ENCODE measurements at places on chromosomes 16 and 17. TPM values are rescaled to one million over a fixed set of nuclear protein-coding genes. Genes with fewer than 3 reads are reported as not detected.

GRCh38 chr16:8935989-8936388 lies 27.7 kb downstream of the USP7 start:
- no peaks in the 10 kb centered on the region for H3K36me3 ChIP-seq
- H3K27me3 ChIP-seq, result no peaks in the 10 kb centered on the region
- H3K27ac ChIP-seq, result no peak overlapping the region
- no peak overlapping the region for H3K4me3 ChIP-seq

Gene TRIM37
- total RNA-seq, result 55.7 TPM

GRCh38 chr16:79589601-79590102 lies 10.9 kb downstream of the MAF start:
- H3K36me3 ChIP-seq, result no peaks in the 10 kb centered on the region
- no peaks in the 10 kb centered on the region for H3K4me1 ChIP-seq
- H3K27ac ChIP-seq, result no peak overlapping the region
- H3K27me3 ChIP-seq, result no peaks in the 10 kb centered on the region

Gene P2RX5
- total RNA-seq, result 9.0 TPM

DNA sequence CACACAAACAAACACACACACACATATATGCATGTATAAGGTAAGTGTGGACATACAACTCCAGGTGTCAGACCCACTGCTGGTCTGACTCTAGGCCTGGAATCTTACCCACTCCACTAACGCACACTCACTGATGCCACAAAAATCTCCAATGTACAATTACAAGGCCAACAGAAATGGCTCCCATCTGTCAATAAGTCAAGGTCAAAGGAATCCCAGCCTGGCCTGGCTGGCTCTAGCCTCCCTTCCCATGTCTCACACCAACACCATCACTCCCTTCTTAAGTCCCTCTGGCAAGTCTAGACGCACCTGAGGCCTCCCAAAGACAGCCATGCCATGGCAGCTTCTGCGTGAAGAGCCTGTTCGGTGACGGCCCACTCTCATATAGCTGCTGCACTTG lies 99.2 kb upstream of the CDYL2 start:
- no peak overlapping the region for H3K27ac ChIP-seq
- peaks cover 6% of the 10 kb centered on the region for H3K27me3 ChIP-seq
- H3K36me3 ChIP-seq, result no peaks in the 10 kb centered on the region
- no peaks in the 10 kb centered on the region for H3K4me1 ChIP-seq
- H3K4me3 ChIP-seq, result no peak overlapping the region

GRCh38 chr17:76883744-76884525 lies 15.7 kb downstream of the MGAT5B start:
- H3K27me3 ChIP-seq, result no peaks in the 10 kb centered on the region
- no peak overlapping the region for H3K27ac ChIP-seq
- no peaks in the 10 kb centered on the region for H3K36me3 ChIP-seq
- H3K4me3 ChIP-seq, result no peak overlapping the region

DNA sequence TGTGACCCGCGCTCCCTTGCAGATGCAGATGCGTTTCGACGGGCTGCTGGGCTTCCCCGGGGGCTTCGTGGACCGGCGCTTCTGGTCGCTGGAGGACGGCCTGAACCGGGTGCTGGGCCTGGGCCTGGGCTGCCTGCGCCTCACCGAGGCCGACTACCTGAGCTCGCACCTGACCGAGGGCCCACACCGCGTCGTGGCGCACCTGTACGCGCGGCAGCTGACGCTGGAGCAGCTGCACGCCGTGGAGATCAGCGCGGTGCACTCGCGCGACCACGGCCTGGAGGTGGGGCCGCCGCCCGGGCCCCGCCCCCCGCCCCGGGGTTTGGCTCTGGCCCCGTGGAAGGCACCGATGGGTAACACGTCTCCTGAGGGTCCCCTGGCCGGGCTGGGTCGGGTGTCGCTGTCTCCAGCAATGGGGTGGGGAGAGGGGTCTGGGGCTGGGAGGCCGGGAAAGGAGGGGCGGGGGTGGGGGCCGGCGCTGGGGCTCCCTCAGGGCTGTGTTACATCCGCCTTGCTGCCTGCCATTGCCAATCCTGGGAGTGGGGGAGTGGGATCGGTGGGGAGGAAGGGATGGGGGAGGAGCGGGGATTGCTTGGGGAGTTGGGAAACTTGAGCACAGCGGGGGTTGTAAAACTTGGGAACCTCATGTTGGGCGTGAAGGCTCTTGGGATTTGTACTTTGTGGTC lies 737 bp downstream of the NUDT16L1 start:
- no peaks in the 10 kb centered on the region for H3K27me3 ChIP-seq
- H3K4me3 ChIP-seq, result peak overlapping the region; percentile 82

DNA sequence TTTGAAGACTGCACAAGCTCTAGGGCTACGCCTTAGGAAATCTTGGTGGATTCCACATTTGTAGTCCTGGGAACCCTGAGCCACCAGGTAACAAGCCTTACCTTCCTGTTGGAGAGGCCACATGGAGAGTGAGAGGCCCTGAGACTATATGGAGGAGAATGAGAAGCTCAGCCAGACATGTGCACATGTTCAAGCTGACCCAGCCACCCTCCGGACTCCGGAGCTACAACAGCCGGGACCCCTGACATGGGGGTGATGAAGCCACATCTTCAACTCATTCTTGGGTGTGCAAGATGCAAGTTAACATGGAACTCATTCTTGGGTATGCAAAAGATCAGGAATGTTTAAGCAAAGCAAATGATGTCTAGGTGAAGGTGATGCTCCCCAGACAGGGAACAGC lies 62.7 kb downstream of the GNA13 start:
- no peaks in the 10 kb centered on the region for H3K36me3 ChIP-seq
- no peak for DNase-seq
- H3K4me3 ChIP-seq, result no peak overlapping the region
- no peaks in the 10 kb centered on the region for H3K27me3 ChIP-seq
- no peak overlapping the region for H3K27ac ChIP-seq
- H3K4me1 ChIP-seq, result peaks cover 20% of the 10 kb centered on the region

DNA sequence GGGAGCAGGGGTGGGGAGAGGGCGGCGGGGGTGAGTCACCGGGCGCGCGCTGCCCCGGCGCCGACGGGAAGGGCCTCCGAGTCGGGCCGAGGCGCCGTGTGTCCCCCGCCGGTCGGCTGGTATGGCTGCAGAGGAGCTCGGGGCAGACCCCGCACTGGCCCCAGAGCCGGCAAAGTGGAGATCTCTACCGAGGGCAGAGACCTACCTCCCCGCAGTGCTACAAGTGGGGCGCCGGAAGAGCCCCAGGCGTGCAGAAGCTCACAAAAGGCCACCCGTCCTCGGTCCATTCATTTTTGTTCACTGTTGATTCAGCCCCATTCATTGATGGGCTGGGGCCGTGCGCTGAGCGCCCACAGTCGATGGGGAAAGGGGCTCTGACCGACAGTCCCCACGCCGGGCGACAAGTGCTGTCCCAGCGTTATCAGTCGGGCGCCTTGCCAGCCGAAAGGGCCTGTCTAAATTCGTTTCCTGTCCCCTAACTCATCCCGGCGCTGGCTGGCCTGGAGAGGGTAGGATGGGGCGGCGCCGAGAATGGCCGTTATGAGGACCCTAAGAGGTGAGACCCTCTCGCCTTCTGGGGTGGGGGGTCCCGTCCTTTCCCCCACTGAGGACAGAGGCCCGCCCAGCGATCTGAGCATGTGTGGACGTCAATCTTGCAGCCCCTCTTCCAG lies 709 bp upstream of the ENO3 start:
- H3K27me3 ChIP-seq, result no peaks in the 10 kb centered on the region
- peaks cover 4% of the 10 kb centered on the region for H3K36me3 ChIP-seq
- peak overlapping the region; percentile 99 for H3K27ac ChIP-seq
- H3K4me3 ChIP-seq, result peak overlapping the region; percentile 97
- peaks cover 63% of the 10 kb centered on the region for H3K4me1 ChIP-seq
- DNase-seq, result no peak

Gene CHST4
- total RNA-seq, result 0.59 TPM

- no peaks in the 10 kb centered on the region for H3K36me3 ChIP-seq
- peaks cover 27% of the 10 kb centered on the region for H3K4me1 ChIP-seq
- no peaks in the 10 kb centered on the region for H3K27me3 ChIP-seq
- no peak overlapping the region for H3K4me3 ChIP-seq
- H3K27ac ChIP-seq, result no peak overlapping the region
Observed at GRCh38 chr16:55499281-55499680, 9.6 kb upstream of the LPCAT2 start.

DNA sequence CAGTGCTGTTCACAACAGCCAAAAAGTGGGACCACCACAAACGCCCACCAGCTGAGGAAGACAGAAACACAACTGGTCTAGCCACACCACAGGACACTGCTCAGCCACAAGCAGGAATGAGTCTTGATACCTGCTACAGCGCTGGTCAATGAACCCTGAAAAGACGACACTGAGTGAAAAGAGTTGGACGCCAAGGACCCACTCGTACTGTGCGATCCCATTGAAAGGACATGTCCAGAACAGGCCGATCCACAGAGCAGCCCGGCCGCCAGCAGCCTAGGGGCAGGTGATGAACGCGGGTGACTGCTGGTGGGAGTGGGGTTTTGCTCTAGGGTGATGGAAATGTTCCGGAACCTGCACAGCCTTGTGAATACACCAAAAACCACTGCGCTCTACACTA lies 10.6 kb upstream of the SLC38A8 start:
- H3K27ac ChIP-seq, result no peak overlapping the region
- no peaks in the 10 kb centered on the region for H3K4me1 ChIP-seq
- peaks cover 26% of the 10 kb centered on the region for H3K36me3 ChIP-seq
- no peak overlapping the region for H3K4me3 ChIP-seq
- DNase-seq, result no peak

Gene HOXB8
- 44.7 TPM for total RNA-seq

- H3K4me3 ChIP-seq, result no peak overlapping the region
- no peak overlapping the region for H3K27ac ChIP-seq
Observed at GRCh38 chr17:28528327-28529012, 22.3 kb downstream of the FOXN1 start.

DNA sequence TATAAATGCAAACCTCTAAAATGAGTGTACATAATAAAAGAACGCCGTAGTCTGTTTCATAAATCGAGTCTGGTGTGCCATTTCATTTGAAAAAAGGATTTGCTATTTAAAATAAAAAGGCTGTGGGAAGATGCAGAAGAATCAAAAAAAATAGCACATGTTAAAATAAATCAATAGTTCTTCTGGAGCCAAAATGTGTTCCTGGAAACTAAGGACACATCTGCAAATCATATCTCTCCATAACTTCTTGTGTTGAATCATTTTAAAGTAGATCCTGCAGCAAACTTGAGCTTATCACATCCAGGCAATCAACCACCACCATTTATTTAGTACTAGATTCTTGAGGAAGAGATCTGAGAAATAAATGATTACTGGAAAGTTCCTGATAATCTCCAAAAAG lies 29.0 kb downstream of the XPO6 start:
- DNase-seq, result no peak
- H3K27me3 ChIP-seq, result no peaks in the 10 kb centered on the region
- H3K4me3 ChIP-seq, result no peak overlapping the region

GRCh38 chr16:86038926-86039310 lies 140.0 kb downstream of the IRF8 start:
- H3K27ac ChIP-seq, result no peak overlapping the region
- DNase-seq, result no peak

- H3K27ac ChIP-seq, result no peak overlapping the region
- H3K27me3 ChIP-seq, result peaks cover 26% of the 10 kb centered on the region
- no peak for DNase-seq
- no peaks in the 10 kb centered on the region for H3K4me1 ChIP-seq
Observed at GRCh38 chr17:35344262-35344661, 29.2 kb downstream of the SLFN11 start.

DNA sequence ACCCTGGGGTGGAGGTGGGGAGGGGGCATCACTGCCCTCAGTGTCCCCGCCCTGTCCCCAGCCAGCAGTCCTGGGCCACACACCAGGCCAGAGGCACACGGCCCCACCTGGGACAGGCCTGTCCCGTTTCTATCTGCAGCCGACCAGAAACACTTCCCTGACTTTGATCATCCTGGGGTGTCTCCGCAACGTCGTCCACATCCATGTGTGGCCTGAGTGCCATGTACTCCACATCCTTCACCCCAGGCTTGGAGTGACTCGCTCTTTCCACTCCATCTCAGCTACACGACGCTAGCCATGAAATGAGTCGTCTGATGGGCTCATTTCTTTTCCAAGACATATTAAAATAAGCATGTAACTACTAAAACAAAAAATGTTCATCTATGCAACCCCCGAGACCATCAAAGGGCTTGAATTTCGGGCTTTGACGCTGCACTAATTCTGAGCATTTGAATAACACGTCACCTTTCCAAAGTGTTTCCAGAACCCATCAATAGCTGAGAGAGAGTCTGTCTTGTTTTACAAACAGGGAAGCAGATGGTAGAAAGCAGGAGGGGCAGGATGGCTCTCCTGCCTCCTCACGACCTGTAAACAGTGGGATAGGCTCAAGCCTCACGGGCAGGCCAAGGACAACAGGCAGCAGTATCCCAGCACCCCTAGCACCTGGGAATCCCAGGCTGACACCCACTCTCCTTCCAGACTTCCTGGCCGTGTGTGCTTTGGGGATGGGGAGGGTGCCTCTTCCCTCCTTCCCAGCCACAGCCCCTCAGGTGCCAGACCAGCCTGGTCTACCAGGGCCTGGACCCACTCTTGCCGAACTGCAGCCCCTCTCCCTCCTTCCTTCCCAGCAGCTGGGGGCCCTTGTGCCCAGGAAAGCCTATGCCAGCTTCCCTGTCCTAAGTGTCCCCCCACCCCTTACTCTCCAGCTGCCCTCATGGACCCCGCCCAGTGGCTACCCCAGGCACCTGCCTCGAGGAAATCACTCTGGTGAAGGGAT lies 20.0 kb upstream of the RASD1 start:
- H3K27ac ChIP-seq, result no peak overlapping the region
- DNase-seq, result no peak
- H3K27me3 ChIP-seq, result no peaks in the 10 kb centered on the region
- H3K36me3 ChIP-seq, result no peaks in the 10 kb centered on the region

Gene TMIGD1
- total RNA-seq, result not detected

- H3K4me3 ChIP-seq, result no peak overlapping the region
- 0 out of 2 replicates have a peak, but pooled peaks cover 3% of the 10 kb centered on the region for H3K27me3 ChIP-seq
- H3K27ac ChIP-seq, result no peak overlapping the region
Observed at GRCh38 chr16:57388359-57389086, 16.0 kb upstream of the CCL17 start.

DNA sequence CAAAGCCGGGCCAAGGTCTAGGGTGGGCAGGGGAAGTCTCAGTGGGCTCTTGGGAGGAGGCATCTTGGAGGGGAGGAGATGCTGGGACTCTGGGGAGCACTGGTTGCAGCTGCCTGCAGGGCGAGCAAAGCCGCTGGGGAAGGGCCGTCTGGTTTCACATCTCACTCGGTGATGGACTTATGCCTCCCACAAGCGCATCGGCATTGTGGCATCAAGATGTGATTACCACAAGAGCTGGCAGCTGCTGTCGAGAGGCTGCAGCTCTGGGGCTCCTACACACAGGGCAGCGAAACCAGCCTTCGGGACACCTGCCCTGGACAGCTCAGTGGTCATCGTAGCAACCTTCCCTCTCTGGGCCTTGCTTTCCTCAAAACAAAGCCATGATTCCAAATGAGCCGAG lies 3.1 kb upstream of the KCNJ12 start:
- H3K4me3 ChIP-seq, result no peak overlapping the region
- no peak overlapping the region for H3K27ac ChIP-seq
- no peaks in the 10 kb centered on the region for H3K27me3 ChIP-seq
- no peak for DNase-seq
- no peaks in the 10 kb centered on the region for H3K36me3 ChIP-seq

Gene FCSK
- 17.1 TPM for total RNA-seq

Gene CDK5R1
- 5.4 TPM for total RNA-seq

GRCh38 chr16:12902511-12903372 lies 1.3 kb downstream of the SHISA9 start:
- no peak for DNase-seq
- H3K27me3 ChIP-seq, result 0 out of 2 replicates have a peak, but pooled peaks cover 7% of the 10 kb centered on the region
- no peak overlapping the region for H3K4me3 ChIP-seq
- H3K4me1 ChIP-seq, result 0 out of 2 replicates have a peak, but pooled peaks cover 5% of the 10 kb centered on the region
- H3K27ac ChIP-seq, result no peak overlapping the region
- H3K36me3 ChIP-seq, result no peaks in the 10 kb centered on the region

- H3K4me3 ChIP-seq, result no peak overlapping the region
- H3K36me3 ChIP-seq, result no peaks in the 10 kb centered on the region
- 0 out of 2 replicates have a peak, but pooled peaks cover 4% of the 10 kb centered on the region for H3K27me3 ChIP-seq
- no peak overlapping the region for H3K27ac ChIP-seq
- no peak for DNase-seq
Observed at GRCh38 chr17:36105781-36106492, 2.3 kb downstream of the CCL4 start.
